ENCODE measurements at places on chromosomes 16 and 17. TPM values are rescaled to one million over a fixed set of nuclear protein-coding genes. Genes with fewer than 3 reads are reported as not detected.
A peak's percentile ranks its signal among the peaks of the same experiment; 100 is the strongest.

TNK1 gene
- 9.1 TPM for total RNA-seq

DNA sequence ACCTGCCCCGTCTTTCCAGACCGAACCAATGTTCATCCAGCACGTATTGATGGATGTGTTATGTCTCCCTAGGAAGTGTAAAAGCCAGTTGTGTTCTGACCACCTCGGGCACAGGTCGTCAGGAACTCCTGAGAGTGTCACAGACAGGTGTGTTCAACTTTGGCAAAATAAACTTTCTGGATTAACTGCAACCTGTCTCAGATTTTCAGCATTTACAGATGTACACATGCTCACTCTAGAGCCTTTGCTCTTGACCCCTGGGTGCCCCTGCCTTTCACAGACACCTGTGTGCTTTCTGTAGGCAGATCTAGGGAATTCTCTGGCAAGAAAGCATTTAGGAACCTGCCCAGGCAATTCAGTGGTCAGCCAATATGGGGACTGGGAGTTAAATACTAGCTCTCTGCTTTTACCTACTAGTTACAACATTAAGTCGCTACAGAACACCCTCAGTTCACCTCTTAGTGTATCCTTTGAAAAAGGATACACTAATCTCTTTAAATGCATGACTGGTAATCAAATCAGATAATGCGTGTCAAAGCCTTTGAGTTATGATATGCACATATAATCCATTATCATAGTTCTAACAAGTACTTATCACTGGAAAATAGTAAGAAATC lies 188.9 kb downstream of the CPPED1 start:
- no peak for DNase-seq

KRT33A gene
- not detected for total RNA-seq

CCT6B gene
- total RNA-seq = 1.6 TPM

- DNase-seq = no peak
These were observed 24.9 kb downstream of the GSE1 start for GRCh38 chr16:85637808-85638647.

- no peak for DNase-seq
These were observed 5.9 kb upstream of the C16orf87 start for GRCh38 chr16:46836534-46837530.

- no peak for DNase-seq
These were observed 1.3 kb downstream of the CLEC10A start for GRCh38 chr17:7078711-7079110.

- no peak for DNase-seq
These were observed 67.0 kb downstream of the TUBD1 start for GRCh38 chr17:59825533-59826322.

MPP2 gene
- 6.4 TPM for total RNA-seq

MYH1 gene
- total RNA-seq = not detected

GRCh38 chr17:66906321-66907278 lies 57.9 kb upstream of the CACNG4 start:
- DNase-seq = peak; percentile 52

- no peak for DNase-seq
These were observed 37.9 kb downstream of the ELAC2 start for GRCh38 chr17:12979826-12980500.

DNA sequence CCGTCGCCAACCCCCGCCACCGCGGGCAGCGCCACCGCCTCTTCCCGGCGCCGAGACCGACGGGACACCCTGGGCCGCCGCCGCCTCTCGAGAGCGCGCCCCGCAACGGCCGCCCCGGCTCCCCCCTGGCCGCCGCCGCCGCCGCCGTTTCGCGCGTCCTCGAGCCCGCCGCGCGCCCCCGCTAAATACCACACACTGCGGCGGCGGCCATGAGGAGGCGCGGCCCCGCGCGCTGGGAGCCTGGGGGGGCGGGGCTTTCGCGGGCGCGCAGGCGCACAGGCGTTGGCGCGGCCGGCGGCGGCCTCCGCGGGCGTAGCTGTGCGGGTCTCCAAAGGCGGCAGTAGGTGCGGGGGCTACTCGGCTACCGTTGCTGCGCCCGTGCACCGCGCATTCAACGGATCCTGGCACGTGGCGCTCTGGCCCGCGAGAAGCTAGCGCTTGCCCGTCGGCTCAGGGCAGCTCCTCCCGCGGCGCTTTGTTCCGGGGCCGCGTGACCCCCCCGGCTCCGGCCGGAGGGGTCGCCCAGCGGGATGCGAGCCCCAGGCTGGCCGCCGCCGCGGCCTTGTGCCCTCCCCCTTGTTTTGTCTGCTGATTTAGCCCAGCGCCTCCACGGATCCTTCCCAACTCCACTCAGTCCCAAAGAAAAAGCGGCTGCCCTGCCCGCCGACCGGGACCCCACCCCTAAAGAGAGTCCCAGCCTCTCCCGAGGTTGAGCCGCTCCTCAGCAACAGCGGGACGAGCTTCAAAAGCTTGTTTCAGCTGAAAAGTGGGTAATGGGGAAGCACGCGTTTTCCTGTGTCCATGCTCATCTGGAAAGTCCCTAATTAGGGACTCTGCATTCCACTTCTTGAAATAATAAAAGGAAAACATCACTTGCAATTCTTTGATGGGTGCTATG lies at the start of gene SIAH1:
Gene SIAH1, minus strand, starts transcription at position 161 of the 898 bp plus-strand sequence. CDS start 22,985 bp downstream, outside the sequence.
- peak; percentile 92 for DNase-seq

NUDT21 gene
- 142 TPM for total RNA-seq

DNA sequence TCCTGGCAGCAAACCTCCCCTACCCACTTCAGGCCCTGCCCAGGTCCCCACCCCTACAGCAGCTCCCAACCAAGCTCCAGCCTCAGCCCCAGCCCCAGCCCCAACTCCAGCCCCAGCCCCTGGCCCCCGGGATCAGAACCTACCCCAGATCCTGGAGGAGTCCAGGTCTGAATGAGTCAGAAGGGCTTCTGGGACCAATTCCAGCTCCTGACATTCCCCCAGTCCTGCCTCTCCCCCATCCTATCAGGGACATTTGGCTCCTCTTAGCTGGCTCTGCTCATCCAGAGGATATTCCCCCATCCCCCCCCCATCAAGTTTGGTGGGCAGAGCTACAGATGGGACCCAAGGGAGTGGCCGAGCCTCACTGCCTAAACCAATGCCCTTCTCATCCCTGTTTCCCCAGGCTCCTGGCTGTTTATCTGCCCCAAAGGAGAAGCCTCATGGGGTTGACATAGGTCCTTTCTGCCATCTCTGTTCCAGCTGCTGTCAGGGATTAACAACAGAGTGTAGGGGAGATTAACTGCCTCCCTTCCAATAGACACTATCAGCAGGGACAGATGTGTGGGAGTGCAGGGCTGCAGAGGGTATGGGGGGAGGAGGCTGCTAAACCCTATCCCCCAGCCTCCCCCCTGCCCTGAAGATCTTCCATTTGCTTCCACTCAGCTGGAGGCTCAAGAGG lies 16.5 kb downstream of the CNTNAP1 start:
- DNase-seq = no peak

UNKL gene
- total RNA-seq = 33.1 TPM

ERN1 gene
- total RNA-seq = 39.4 TPM

DNA sequence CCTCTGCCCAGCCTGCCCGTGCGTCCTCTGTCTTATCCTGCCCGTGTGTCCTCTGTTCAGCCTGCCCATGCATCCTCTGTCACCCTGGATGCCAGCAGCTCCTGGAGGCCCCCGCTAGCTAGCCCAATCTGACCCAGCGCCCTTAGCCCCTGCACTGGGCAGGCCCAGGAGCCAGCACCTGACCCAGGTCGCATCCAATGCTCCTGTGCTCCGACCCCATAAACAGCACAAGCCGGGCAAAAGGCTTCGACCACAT lies 13.1 kb downstream of the CDH15 start:
- DNase-seq = no peak

DNA sequence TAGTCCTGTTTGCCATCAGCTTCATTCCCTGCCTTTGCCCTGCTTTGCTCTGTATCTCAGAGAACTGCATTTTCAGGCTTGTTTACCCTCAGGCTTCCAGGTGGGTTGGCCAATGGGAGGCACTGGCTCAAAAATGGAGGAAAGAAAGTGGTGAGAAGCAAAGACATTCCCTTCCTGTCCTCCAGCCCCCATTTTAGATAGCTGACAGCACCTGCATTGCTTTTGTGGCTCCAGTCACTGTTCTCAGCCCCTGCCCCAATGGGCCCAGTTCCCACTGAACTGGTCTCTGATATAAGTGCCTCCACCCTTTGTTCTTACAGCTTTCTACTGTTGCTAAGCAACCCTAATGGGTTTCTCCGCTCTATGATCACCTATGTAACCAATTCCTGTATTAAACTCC lies 19.4 kb upstream of the SDK2 start:
- DNase-seq = no peak

- DNase-seq = no peak
These were observed 225.9 kb upstream of the IRX3 start for GRCh38 chr16:54512467-54512995.

DNA sequence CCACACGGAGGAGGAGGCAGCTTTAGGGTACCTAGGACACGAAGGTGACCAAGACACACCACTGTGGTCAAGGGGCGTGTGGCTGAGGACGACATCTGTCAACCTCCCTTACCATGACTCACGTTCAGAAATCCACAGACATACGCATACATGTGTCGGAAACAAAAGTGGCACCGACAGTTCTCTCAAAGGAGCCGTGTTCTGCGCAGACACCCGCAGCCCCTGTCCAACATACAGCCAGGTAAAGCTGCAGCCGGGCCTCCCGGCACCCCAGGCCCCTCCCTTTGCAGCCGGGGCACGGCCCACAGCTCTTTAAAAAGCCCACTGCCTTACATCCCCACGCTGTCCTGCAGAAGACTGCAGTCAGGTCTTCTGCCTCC lies 40.5 kb upstream of the KLHDC4 start:
- no peak for DNase-seq

- no peak for DNase-seq
These were observed 95.7 kb upstream of the DNAH17 start for GRCh38 chr17:78672871-78673371.

KCTD19 gene
- 0.14 TPM for total RNA-seq

ALOX15B gene
- not detected for total RNA-seq

DNA sequence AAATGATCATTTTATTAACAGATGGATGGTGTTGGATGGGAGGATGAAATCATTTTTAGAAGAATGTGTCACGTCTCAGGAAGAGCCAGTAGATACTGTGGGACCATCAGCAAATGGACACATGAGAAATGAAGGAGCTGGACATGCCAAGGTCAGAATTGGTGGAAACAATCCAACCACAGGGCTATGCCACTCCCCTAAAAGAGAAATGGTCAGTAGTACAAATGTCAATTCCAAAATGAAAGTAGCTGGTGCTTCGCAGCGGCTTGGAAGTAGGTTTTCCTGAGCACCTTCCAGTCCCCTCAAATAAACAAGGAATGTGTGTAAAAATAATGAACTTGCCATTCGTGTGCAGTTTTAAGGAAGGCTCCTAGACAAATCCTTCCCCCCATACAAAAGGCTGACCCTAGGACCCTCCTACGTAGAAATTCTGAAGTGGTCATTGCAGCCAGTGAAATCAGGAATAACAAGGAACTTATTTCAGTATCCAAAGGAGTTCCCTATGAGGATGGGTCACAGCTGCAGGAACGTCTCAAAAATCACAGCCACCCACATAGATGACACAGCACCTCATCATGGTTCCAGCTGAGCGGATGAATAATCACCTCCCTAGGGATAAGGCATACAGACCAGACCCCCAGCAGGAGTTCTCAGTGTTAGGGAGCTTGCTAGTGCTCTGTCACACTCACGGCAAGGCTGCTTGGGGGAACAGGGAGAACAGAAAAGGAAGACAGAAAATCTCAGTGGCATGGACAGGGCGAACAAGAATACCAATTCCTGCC lies 239.2 kb downstream of the HS3ST3A1 start:
- no peak for DNase-seq

DNA sequence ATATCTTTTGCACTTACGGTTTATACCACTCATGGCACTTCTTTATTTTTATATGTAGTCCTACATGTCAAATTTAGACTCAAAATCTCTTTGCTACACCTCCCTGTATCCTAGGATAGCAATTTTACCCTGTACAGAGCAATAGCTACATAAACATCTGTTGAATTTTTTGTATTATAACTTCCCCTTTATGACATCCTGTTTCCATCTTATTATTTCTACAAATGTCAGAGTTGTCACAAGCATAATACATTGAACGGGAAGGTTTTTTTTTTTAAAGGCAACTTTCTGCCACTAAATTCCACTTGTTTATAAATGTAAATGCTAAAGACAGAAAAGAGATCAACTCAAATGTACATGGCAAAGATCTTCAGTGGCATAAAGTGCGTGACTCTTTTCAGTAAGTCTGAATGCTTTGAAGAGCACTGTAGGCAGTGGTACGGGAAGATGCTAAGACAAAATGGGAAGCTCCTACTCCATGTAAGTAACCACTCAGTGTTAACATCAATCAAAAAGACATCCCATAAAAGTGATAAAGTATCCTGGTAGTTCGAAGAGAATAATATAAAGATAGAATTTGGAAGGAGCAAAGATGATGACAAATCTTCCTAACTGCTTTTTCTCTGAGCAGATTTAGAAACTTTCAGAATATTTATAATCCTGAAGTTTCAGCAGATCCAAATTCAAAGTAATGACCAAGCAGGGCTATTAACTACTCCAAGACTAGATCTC lies 26.8 kb downstream of the GNA13 start:
- no peak for DNase-seq

GRCh38 chr16:57519796-57520360 lies 16.5 kb downstream of the CCDC102A start:
- DNase-seq = peak; percentile 80

SLX1B gene
- 40.6 TPM for total RNA-seq

GRCh38 chr16:11396241-11397048 lies 51.2 kb downstream of the RMI2 start:
- peak; percentile 87 for DNase-seq

DNA sequence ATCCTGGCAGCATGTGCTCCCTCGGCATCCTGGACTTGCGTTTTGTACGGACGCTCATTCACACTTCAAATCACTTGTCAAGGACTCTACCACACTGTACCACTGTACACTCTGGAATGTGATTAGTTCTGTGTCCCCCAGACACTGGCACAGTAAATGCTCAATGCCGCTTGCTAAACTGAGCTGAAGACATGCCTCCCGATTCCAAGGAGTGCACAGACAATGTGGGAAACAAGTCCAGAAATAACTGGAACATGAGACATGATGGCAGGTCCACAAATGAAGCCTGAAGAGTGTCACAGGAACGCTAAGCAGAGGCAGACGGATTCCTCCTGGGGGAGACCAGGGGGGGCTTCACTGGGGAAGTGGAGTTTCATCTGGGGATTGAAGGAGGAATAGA lies 22.1 kb downstream of the HIC1 start:
- no peak for DNase-seq

CACNG5 gene
- not detected for total RNA-seq

All from progenitor cell of endocrine pancreas (in vitro differentiated cells).